ENCODE measurements at places on chromosomes 5 and 9.

GRCh38 chr5:66285343-66285922 is 141.3 kb downstream of the SREK1 start:
- no peak for DNase-seq

DNA sequence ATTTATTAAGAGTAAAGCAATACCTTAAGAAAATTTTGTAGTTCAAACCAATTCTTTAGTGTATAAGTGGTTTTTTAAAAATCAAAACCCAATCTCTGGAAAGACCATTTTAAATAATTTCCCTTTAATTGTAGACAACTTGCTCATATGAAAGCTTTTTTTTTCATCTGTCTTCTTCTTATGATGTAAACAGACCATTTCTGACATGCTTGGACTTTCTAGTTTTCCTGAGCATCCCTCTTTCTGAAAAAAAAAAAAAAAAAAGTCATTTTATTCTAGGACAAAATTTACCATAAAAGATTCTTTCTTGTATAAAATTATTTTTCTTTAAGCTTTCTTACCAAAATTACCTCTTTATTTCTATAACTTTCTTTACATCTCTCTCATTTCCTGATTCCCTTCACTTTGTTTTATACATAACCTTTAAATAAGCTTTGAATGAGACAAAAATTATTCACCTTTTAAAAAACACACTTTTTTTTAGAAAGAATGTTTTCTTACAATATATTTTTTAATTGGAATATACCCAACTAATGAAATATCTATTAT is 67.5 kb downstream of the COL15A1 start:
- no peak for DNase-seq

- peak; percentile 72 for DNase-seq
Observed at GRCh38 chr5:150411245-150411979, 1.3 kb downstream of the CD74 start.

DNA sequence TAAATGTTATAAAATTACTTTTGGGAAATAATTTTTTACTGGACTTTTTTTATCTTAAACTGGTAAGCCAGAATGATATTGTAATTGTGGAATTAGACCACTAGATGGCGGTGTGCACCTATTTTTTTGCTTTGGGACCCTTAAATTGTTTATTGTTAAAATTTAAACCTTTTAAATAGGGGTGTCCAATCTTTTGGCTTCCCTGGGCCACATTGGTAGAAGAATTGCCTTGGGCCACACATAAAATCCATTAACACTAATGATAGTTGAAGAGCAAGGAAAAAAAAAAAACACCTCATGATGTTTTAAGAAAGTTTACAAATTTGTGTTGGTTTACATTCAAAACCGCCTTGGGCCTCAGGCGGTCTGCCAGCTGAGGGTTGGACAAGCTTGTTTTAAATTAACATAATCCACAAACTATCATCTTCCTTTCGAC is 28.4 kb upstream of the GADD45G start:
- DNase-seq: peak; percentile 52

DNA sequence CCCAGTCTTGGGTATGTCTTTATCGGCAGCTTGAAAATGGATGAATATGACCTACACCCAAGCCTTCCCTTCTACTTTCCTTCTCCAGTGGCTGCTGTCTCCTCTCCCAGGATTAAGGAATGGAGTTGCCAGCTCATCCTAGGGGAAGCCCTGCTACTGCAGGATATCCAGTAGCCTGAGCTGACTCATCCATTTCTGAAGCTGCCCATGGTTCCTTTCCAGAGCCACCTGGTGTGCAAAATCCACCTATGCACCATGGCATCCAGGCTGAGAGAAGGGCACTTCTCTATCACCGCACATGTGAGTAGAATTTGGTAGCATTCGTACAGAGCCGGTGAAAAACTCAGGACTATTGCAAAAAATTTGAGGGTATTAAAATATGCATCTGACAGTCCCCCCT is 290.8 kb downstream of the YTHDC2 start:
- DNase-seq: no peak

DNA sequence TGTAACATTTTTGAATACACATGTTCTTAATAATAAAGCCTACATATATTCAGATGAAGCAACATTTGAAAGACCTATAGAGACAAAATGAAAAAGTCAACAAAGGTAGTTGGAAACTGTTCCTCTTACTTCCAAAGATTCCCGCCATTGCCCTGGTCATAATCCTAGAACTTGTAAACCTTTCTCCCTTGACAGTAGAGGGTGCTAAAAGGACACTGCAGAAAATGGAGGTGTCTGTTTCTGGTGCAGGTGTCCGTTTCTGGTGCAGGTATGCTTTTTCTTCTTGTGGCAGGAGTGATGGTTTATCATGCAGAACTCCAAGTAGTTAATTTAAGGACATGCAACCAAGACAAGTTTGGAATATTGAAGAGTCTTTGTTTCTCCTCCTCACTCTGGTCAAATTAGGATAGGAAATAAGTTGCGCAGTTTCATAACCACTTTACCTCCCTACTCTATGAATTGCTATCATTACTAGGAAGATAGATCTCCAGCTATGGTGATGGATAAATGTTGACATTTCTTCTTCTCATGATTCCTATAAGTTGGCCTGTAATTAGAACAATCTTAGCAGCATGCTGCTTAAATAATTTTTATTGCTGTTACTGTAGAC is 56.0 kb upstream of the FAM174A start:
- peak; percentile 4 for DNase-seq

DNA sequence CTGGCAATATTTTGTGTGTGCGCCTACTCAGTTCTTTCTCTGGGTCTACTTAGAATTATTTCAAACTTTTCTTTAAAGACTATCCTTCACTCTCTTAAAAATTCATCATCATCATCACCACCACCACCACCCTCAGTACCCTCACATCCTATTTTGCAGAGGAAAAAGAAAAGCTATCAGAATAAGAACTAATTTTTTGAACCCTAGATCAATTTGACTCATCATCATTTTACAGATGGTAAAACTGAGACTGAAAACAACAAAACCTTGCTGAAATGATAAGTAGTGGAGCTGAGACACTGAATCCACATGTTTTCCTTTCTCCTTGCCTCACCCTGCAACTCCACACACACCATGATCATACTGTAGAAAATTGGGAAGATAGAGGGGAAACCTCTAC is 119.3 kb downstream of the SSBP2 start:
- DNase-seq: no peak

- no peak for DNase-seq
Observed at GRCh38 chr5:164449460-164449859, 944.0 kb downstream of the MAT2B start.

DNA sequence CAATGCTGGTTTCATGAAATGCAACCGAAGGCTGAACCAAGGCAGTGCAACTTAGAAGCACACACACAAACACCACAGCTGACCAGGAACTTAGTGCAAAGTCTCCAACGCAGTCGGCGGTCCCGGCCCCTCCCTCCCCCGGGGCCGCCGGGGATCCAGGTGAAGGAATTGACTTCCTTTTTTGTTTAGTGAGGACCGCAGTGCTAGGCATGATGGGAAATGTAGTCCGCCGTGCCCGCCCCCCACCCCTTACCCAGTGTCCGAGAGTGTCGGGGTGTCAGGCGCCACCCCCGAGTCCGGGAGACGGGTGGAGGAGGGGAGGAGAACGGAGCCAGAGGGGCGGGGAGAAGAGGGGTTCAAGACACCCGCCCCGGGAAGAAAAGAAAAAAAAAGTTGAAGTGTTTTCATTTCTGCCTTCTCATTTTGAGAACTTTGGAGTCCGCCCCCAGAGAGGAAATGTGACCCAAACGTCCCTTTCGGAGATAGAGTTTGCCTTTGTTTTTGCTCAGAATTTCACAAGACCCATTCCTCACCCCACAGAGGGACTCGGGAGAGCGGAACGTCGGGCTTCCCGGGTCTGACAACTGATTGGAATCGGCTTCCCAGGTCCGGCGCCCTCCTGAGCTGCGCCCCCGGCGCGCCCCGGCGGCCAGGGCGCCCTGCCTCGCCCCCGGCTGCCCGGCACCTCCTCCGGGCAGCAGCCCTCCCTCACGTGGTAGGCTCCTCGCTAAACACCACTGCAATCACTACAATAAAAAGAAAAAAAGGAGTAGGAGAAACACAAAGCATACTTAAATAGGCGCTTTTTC is 2.0 kb downstream of the IER5L start:
- DNase-seq: peak; percentile 83

- no peak for DNase-seq
Observed at GRCh38 chr9:116237456-116237855, 83.9 kb downstream of the PAPPA start.

DNA sequence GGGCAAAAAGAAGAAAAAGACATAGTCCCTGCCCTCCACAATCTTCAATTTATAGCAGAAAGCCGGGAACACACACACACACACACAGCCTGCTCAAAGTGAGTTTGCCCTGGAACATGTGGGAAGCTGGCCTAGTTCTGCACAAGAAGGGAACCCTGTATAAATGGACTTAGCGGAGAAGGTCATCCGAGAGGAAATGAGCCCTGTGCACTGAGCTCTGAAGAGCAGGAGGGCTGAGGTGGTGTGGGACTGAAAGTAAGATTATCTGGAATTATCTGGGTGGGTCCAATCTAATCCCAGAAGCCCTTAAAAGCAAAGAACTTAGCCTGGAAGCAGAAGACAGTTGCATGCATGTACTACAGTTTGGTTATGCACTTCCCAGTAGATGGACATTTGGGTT is 90.0 kb upstream of the CTSV start:
- DNase-seq: no peak

DNA sequence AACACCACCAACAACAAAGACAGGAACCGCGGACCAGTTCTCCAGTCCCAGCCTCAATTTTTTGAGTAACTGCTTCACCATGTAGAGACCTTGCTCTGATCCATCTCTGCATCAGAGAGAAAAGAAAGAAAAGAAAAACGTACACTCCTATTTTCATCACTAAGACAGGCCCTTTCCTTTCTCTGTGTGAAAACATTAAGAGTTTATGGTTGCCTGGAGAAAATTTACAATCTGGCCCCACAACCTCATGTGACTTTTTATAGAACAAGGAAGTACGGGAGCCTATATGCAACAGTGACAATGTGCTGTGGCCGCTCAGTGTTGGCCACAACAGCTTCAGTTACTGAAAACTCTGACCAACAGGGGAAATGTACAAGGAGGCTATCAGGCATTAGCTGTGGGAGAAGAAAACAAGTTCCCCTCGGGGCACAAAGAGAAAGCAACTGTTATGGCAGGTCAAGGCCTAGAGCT is 272.9 kb upstream of the PTGER4 start:
- no peak for DNase-seq

DNA sequence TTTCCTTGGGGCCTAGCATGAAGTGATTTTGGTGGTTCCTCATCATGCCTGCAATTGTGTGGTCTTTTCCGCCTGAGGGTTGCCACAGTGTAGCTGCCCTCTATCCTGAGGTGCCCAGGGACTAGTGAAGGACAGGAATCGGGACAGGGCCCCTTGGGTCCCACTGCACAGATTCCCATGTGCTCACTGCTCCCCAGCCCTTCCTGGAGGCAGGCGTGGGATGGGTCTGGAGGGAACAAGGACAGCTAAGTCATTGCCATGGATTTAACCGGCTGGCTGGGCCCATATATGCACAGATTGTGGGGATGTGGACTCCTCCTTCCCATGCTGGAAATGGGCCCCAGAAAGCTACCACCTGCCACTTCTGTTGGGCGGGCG is 122.3 kb upstream of the PITX1 start:
- no peak for DNase-seq

- no peak for DNase-seq
Observed at GRCh38 chr5:16364910-16365309, 100.7 kb downstream of the ZNF622 start.

DNA sequence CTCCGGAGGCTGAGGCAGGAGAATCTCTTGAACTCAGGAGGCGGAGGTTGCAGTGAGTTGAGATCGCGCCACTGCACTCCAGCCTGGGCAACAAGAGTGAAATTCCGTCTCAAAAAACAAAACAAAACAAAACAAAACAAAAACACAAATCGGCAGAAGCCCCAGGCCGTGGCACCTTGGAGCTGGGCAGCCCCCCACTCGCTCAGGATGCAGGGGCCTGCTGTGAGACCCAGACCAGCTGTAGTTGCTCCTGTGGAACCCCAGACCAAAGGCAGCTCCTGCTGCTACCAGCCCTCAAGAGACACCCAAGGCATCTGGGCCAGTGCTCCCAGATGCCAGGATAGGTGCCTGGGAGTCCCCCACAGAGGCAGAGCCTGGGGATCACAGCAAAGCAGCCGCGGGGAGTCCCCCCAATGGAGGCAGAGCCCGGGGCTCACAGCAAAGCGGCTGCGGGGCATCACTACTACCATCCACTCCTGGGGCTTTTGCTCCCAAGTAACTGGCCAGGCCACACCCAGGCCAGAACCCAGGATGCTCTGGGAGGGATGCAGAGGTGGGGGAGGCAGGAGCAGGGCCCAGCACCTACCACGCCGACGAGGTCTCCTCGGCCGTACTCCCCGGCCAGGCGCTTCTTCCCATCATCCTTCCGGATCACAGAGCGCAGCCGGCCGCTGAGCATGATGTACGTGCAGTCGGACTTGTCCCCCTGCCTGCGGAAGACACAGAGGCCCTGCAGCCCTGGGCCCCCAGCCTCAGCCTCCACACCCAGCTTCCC is 37.7 kb upstream of the NSMF start:
- no peak for DNase-seq

- DNase-seq: no peak
Observed at GRCh38 chr9:105710638-105711037, 16.3 kb downstream of the TMEM38B start.

GRCh38 chr9:127644146-127644827 is 32.2 kb downstream of the STXBP1 start:
- no peak for DNase-seq

GRCh38 chr9:18358325-18358724 is 115.6 kb upstream of the ADAMTSL1 start:
- no peak for DNase-seq

DNA sequence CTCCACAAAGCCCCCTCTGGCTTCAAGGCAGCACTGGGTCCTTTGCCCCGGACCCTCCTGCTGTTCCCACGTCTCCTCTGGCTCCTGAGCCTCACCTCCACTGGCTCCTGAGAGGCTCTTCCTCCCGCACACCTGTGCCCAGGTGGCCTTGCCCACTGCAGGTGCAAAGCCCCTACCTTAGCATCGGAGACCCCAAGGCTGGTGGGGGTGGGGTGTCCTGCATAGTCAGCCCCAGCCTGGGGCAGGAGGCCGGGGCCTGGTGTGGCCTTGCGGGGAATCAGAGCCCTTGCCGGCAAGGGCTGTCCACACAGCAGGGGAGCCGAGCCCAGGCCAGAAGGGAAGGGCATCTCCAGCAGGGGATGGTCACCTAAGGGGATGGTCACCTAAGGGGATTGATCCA is 41.3 kb upstream of the CEP72 start:
- no peak for DNase-seq

DNA sequence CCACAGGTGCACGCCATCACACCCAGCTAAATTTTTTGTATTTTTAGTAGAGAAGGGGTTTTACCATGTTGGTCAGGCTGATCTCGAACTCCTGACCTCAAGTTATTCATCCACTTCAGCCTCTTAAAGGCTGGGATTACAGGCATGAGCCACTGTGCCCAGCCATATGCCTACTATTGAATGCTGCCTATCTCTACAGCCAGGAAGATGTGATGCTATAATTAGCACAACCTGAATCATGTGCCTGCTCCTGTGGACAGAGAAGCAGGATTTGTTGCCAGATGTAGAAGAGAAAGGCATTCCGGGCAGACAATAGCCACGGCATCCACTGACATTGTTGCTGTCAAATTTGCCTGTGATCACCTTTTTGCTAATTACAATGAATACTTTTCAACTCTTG is 24.4 kb upstream of the MLLT3 start:
- DNase-seq: no peak

GRCh38 chr9:138021251-138022056 is 143.9 kb downstream of the CACNA1B start:
- DNase-seq: no peak

Measured in pons (tissue), 1 donor.